ENCODE measurements at places on chromosomes 16 and 17.

DNA sequence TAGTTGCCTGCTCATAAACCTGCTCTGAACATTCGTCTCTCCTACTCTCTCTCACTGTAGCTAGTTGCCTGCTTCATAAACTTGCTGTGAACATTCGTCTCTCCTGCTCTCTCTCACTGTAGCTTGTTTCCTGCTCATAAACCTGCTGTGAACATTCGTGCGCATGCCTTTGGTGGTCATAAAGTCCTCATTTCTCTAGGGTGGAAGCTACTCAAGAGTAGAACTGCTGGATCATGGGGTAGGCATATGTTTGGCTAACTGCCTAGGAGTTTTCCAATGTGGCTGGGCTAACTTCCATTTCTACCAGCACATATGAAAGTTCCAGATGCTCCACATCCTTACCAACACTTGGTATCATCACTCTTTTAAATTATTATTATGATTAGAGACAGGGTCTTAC is 174.6 kb upstream of the RPH3AL start:
- DNase-seq: no peak

DNA sequence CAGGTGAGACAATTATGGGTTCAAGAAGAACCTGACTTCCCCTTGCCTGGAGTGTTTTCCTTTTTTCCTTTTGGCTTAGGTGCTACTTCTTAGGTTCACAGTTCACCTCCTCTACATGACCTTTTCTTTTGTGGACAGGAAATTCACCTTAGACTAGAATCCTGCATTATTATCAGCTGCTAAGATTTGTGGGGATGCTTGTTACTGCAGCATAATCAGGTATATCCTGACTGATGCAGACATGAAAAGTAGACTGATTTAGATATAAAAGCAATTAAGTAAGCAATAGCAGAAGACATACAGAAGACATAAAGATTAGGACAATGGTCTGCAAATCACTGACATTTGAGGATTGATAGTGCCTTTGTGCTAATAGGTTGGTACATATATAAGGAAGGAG is 168.3 kb downstream of the SALL1 start:
- no peak for DNase-seq

DNA sequence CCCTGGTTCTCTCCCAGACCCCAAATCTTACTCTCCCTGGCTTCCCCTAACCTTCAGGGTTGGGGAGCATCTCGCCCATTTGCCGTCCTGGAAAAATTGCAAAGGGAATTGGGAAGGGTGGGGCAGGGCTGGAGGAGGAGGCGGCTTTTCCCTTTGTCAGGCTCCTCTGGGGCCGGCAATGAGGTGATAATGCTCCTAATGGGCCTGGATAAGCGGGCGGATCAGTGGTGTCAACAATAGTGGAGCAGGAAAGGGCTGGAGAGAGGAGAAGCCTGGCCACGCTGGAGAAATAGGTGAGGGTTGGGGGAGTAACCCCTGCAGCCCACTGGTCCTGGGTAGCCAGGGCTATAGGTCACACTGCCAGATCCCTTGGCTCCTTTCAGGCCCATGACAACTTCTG is 12.3 kb downstream of the SCN4A start:
- no peak for DNase-seq

DNA sequence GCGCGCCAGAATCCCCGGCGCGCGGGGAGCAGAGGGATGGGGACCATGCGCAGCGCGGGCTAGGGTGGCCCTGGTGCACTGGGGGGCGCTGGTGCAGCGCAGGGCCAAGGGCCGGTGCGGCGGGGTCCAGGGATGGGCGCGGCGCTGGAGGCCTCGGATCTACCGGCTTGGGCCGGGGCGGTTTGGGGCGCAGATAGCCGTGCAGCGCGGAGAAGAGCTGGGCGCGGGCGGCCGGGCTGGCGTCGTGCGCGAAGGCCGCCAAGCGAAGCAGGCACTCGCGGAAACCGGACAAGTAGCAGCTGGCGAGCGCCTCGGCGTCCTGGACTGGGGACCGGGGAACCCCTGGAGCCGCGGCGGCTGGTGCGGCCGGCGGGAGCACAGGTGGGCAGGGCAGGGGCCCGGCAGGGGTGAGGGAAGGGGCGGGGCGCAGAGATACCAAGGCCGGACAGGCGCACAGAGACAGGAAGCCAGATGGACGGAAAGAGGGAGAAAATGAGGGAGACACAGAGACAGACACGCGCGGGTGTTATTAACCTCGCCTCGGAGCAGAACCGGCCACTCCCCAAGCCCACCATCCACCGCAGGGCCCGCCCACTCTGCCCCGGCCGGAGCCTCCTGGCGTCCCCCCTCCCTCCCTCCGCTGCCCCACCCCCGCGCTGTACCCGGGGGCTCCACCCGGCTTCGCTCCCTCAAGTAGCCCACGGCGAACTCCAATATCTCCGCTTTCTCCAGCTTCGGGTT is 2.1 kb downstream of the HES7 start:
- DNase-seq: peak; percentile 65

DNA sequence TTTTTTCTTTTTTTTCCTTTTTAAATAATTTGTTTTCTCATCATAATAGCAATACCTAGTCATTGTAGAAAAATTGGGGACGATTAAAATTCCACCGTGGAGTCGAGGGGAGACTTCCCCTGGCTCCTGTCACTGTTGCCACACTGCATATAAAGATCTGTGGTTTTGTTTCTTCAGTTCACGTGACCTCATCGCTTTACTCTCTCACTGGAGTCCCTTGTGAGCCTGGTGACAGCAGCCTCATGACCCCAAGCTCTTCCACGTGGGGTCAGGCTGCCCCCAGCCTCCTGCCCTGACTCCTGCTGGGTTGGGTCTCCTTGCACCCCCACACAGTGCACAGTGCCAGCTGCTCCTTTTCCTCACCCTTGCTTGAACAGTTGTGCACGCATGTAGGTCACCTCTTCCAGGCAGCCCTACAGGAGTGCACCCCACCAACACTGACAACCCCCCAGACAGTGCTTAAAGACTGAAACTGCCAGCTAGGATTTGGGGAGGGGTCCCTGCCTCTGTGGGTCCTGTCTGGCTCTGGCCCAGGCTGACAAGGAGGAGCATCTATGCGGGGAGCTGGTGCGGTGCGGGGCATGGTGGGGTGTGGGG is 7.3 kb upstream of the METRNL start:
- DNase-seq: no peak

DNA sequence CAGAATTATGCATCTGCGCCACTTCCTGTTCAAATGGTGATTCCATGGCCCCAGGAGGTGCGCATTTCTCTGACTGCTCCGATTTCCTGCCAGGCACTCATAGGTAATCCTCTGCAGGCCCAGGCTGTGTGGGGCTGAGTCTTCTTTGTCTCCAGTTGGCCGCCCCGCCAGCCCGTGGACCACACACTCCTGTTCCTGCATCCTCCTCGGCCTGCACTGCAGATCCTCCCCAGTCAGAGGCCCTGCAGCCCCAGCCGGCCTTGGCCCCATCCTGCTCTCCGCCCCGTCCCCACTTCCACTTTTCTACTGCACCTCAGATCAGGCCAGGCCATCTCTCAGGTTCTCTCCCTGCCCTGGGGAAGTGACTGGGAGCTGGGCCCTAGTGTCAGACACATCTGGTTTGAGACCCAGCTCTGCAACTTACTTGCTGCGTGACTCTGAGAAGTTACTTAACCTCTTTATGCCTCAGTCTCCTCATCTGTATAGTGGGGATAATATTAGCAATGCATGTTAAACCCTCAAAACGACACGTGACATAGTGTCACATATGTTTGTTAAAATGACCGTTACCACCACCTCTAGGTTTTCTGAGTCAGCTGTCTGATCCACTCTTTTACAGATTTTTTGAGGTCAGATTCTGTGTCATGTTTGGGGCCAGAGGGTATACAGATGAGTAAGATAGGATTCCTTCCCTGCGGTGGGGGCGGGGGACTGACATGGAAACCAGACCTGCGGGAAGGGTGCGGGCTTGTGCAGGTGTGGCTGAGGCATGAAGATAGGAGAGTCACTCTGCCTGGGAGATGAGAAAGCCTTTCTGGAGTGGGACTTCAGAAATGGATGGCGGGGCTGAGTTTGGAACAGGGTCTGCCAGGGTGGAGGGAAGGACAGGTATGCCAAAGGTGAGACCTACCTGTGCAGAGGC is 12.8 kb downstream of the RAB11FIP4 start:
- DNase-seq: no peak

- DNase-seq: no peak
These were observed 28.4 kb upstream of the MAP3K14 start for GRCh38 chr17:45345246-45345553.

DNA sequence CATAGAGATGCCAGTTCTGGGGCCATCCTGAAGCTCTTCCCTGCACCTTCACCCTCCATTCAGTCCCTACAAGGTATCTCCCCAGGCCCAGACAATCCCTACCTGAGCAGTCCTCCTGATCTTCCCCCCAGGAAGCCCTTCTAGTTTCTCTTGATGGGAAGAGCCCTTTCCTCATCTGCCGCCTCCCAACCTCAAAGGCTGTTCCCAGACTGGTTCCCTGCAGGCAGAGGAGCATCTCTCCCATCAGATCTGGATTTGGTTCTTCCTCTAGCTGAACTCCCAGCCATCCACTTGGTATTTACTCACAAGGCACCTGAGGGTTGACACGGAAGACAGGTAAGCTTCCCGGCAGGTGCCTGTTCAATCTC is 24.6 kb upstream of the PHB1 start:
- DNase-seq: no peak

DNA sequence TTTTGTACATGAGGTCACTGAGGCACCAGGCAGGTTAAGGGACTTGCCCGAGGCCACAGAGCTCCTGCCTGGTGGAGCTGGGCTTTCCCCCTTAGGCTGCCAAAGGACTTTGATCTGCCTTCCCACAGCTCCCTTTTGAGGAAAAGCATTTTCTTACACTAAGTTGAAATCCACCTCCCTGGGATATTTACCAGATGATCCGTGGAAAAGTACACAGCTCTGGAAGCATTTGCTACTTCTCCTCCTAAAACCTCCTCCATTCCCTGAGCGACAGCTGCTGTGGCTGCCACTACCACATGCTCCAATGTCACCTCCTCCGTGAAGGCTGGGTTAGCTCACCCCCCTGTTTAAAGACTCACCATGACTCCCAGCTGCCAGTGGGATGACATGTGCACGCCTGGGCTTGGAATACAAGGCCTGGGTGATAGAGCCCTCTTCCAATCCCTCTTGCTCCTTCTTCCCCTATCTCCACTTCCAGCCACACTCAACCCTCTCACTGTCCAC is 1.2 kb upstream of the MPRIP start:
- DNase-seq: no peak

DNA sequence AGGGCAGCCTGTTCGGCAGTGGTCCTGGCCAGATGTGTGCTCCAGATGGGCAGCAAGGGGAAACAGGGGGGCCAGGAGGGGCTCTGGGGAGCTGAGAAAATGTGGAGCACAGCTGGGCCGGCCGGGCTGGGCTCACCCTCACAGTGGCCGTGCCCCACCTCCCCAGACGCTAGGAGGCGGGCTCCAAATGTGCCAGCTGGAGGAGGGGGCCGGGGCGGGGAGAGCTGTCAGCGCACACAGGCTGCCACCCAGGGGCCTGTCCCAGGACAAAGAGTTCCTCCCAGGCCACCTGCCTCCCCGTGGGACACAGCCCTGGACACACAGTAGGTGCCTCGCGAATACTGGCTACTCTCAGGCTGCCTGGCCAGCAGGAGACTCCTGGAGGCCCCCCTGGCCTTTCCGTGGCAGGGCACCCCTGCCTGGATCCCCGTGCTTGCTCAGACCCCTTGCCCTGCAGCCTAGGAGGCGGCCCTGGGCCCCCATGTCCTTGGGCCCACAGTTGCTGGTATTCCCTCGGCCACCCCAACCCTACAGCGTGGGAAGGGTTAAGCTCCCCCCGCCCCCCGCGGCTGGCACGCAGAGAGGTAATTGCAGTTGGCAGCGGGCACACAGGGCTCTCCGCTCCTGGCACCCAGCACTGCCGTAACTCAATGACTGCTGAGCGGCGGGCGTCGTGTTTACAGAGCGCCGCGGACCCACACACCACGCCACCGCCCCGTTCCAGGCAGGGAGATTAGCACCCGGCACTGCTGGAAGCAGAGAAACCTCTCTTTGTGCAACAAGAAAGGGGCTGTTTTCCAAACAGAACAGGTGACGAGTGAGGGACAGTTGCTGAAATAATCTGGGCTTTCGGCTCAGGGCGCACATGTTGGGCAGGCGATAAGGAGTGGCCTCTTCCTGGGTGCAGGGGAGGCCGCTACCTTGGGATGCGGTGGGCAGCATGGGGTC is 32.2 kb downstream of the BAHCC1 start:
- DNase-seq: no peak

- DNase-seq: no peak
These were observed 9.8 kb downstream of the NHERF1 start for GRCh38 chr17:74757931-74758847.

GRCh38 chr17:58614859-58615459 is 76.9 kb downstream of the TEX14 start:
- no peak for DNase-seq

- DNase-seq: no peak
These were observed 39.8 kb downstream of the KSR1 start for GRCh38 chr17:27496005-27496404.

DNA sequence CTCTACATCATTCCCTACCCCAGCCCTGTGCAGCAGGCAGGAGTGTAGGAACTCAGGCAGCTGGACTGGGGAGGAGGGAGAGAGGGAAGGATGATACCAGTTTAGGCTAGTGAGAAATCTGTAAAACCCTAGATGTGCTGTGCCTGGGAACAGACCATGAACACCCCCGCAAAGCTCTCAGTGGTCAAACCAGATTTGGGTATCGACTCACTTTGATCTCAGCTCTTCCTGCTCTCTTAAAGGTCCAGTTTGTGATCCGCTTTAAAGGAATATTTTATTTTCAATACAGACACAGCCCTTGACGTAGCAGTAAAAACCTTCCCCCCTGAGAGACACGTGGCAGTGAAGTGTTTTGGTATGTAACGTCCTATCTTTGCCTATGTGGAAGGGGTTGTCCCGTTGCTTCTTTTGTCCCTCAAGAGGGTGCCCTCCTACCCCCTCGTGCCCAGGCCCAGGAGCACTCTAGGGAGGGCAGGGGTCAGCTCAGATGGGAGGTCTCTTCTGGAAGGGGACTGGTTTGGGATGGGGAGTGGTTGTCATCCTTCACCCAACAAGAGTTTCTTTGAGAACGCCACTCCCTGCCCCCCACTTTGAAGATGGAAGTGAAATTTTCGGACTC is 19.3 kb upstream of the TBX2 start:
- no peak for DNase-seq

DNA sequence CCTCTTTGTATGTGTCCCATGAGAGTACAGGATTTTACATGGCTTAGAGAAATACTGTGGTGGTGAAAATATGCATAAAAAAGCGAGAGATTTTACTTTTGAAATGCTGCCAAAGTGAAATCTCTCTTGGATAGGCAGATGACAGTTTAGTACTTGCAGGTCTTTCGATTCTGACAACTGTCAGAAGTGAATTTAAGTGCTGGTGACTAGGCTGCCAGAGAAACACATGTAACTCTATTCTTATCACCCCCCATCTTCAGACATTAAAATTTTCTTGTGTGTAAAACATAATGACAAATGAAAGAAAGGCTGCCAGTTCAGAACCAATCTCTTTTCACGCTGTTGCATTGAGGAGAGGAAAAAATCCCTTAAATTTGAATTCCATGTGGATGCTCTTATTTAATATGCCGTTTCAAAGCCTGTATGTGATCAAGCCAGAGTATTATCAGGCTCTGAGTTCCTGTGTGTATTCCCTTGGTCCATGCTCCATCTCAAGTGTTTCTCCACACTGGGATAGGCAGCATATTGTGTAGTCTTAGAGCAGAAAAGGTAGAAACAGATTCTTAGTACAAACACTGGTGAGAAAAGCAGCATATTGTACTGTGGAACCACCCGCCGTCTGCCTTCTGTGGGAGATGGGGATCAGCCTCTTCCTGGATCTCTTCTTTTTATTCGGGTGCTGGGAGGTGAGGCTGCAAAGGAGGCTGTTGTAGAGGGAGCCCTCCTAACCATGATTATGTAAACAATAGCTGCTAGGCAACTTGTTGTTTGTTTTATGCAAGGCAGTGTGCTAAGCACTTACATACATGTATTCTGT is 291.3 kb downstream of the WWOX start:
- DNase-seq: no peak
